ENCODE measurements at places on chromosomes 3 and 15. TPM values are rescaled to one million over a fixed set of nuclear protein-coding genes. Genes with fewer than 3 reads are reported as not detected.

The CHDH gene
- 0.32 TPM for total RNA-seq

The PP2D1 gene
- not detected for total RNA-seq

DNA sequence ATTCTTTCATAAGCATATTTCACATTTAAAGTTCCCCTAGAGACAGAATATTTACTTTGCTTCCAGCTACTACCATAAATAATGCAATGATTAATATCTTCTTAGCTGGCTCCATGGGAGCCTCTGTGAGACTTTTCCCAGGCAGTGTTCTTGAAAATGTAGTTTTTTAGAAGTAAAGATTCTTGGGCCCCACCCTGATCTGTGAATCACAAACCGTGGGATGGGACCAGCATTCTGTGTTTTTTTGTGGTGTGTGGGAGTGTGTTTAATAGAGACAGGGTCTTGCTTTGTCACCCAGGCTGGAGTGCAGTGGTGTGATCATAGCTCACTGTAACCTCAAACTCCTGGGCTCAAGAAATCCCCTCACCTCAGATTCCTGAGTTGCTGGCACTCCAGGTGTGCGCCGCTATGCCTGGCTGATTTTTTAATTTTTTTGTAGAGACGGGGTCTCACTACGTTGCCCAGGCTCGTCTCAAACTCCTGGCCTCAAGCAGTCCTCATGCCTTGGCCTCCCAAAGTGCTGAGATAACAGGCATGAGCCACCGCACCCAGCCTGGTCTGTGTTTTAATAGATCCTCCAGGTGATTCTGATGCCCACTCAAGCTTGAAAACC, 83.0 kb downstream of the KLHL25 start:
- DNase-seq = peak; percentile 51

- no peak for DNase-seq
These were observed 103.4 kb upstream of the FHIT start for GRCh38 chr3:61354604-61355003.

DNA sequence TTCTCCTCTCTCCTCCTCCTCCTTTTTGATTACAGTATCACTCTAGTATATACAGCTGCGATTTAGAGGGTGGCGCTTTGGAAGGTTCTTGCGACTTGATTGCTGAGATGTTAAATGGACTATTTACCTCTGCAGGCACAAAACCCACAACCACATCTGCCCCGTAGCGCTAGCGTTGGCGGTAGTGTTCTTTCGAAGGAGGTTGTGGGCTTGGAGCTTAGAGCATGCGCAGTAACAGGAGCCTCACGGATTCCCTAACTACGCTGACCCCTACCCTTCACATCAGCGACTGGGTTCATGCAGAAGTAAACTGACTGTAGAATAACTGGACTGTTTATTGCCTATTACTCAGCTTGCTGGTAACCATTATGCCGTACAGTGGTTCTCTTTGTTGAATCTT, 58.0 kb downstream of the CGGBP1 start:
- peak; percentile 11 for DNase-seq

The RAF1 gene
- total RNA-seq = 111 TPM

GRCh38 chr15:42457445-42458442, 33.2 kb downstream of the ZNF106 start:
- peak; percentile 97 for DNase-seq

GRCh38 chr3:14371573-14372474, 30.6 kb upstream of the SLC6A6 start:
- DNase-seq = peak; percentile 64

DNA sequence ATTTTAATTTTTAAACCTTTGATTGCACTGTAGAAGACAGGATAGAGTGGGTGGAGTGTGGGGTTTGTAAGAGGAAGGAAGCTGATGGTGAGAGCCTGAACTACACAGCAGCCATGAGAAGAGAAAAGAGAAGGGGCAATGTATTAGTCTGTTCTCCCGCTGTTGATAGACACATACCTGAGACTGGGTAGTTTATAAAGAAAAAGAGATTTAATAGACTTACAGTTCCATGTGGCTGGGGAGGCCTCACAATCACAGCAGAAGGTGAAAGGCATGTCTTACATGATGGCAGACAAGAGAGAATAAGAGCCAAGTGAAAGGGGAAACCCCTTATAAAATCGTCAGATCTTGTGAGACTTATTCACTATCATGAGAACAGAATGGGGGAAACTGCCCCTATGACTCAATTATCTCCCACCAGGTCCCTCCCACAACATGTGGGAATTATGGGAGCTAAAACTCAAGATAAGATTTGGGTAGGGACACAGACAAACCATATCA, 37.3 kb downstream of the STARD5 start:
- no peak for DNase-seq

- DNase-seq = peak; percentile 54
These were observed 41.5 kb downstream of the ADGRG7 start for GRCh38 chr3:100650651-100651619.

GRCh38 chr3:136898954-136899353, 36.9 kb downstream of the NCK1 start:
- peak; percentile 28 for DNase-seq

The MESP1 gene
- under 0.01 TPM for total RNA-seq

DNA sequence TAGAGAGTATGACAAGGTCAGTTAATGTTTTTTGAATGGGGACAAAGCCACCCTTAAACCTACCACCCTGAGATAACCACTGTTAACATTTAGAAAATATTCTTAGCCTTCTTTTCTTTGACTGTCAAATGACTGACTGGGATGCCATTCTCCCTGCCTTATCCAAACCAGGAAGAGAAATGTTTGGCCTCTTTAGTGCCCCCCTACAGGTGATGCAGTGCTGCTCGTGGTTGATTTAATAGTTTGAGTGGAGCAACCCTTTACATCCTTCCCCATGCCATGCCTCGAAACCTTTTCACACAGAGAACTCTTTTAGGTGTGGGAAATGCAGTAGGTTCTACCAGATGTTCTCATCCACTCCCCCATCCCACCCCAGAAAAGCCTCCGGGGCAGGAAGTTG, 38.7 kb upstream of the UMPS start:
- DNase-seq = no peak

Data from fibroblast of villous mesenchyme (primary cell).